ENCODE measurements at places on chromosomes 1 and 21.

- DNase-seq = no peak
Observed at GRCh38 chr1:5734996-5735395, 257.2 kb downstream of the NPHP4 start.

GRCh38 chr21:42220138-42220701, 1.3 kb downstream of the ABCG1 start:
- no peak for DNase-seq

- DNase-seq = no peak
Observed at GRCh38 chr1:164534863-164535610, 23.9 kb upstream of the PBX1 start.

DNA sequence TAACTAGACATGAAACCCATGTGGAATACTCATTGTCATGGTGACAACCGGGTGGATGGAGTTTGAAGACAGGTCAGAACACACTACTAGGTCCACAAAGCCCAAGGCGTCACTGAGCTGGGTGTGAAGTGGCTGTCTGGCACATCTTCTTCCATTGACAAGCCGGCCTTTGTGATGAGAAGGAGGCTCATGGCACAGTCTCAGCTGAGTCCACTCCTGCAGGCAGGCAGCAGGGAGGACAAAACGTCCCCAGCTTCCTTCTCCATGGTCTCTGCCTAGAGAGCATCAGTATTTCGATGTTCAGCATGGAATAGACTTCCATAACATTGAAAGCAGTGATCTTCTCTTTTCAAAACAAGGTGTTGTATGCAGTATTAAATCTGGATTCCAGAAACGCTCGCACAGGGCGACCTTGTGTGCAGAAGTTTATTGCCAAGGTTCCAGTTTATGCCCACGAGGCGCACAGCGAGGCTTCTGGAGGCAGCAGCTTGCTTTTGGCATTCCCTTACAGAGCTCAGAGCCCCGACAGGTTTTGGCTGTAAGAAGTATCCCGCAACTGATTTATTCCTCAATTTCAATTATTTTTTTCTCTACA, 104.2 kb downstream of the SIM2 start:
- DNase-seq = no peak

GRCh38 chr1:232174306-232174705, 455.6 kb downstream of the SIPA1L2 start:
- DNase-seq = no peak

DNA sequence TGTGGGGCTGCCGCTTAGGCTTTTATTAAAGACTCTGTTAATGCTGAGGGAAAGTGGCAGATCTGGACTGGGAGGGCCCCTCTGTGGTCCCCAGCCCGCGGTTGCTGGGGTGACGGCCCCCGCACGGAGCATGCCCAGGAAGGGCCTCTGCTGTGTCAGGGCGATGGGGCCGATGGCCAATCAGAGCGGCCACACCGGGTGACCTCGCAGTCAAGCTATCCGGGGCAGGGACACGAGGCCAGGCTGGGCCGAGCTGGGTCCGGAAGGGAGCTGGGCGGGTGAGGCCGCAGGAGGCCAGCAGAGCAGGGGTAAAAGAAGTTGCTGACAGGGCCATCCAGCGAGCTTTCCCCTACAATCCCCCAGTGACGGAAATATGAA, 145.1 kb downstream of the CASZ1 start:
- DNase-seq = no peak

- no peak for DNase-seq
Observed at GRCh38 chr1:239999170-239999569, 92.5 kb upstream of the FMN2 start.

DNA sequence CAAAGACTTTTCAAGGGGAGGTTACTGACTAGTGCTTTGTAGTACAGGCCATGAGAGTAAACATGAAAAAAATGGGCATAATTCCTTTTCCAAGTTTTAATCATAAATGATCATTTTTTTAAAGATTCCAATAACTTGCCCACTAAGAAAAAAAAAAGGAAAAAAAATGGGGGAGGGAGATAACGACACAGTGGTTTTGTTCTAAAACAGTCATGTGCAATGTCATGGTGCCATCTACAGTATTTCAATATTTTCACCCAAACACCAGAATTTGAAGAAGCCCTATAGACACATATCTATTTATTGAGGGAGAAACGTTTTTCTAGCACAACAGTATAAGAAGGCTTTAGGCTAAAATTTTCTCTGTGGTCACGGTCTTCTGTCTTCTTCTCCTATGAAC, 250.2 kb downstream of the LTN1 start:
- no peak for DNase-seq

GRCh38 chr1:228488125-228488817, 1.1 kb downstream of the RNF187 start:
- no peak for DNase-seq

GRCh38 chr1:117017648-117018047, 16.1 kb downstream of the CD101 start:
- DNase-seq = no peak

GRCh38 chr1:5915587-5916571, 76.3 kb downstream of the NPHP4 start:
- no peak for DNase-seq

DNA sequence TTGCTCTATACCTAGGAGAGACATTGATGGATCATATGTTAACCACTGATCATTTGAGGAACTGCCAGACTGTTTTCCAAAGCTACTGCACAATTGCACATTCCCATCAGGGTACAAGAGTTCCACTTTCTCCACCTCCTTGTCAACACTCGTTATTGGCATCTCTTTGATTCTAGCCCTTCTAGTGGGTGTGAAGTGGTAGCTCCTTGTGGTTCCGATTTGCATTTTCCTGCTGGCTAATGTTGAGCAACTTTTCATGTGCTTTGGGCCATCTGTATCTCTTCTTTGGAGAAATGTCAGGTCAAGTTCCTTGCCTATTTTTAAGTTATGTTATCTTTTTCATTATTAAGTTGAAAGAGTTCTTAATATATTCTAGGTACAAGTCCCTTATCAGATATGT, 90.1 kb downstream of the DMRTB1 start:
- no peak for DNase-seq

GRCh38 chr1:204992201-204992997, 50.6 kb upstream of the CNTN2 start:
- no peak for DNase-seq

DNA sequence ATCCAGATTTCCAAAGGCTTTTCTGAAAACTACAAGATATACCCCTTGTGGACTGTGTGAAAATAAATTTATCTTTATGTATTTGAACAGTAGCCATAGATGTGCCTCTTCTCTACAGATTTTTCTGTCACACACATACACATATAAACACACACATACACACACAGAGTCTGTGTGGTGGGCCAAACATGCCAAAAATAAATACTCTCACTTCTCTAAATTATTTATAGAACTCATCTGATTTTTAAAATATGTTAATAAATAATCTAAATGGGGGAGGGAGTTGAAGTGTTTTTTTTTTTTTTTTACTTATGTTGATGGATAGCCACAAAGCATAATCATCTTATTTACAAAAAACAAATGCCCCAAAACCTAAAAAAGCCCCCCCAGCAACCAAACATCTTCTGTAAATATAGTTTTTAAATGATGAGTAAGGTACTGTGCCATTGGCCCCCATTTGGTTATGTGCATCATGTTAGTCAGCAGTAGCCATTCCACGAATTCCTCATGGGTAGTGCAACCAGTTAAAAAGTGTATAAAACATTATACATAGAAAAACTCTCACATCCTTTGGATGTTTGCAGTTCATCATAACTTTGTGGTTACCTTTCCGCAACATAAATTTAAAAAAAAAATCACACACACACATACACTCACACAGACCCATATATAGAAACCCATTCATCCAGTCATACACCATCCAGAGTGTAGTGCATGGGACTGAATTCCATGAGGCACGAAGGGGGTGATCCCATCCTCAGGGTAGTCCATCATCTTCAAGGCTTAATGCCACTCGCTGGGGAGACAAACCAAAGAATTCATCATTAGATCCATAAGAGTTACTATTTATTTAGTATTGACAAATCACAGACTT, 8.2 kb upstream of the MAGOH start:
- DNase-seq = no peak

- DNase-seq = no peak
Observed at GRCh38 chr1:214895011-214895600, 187.4 kb upstream of the KCNK2 start.

- peak; percentile 33 for DNase-seq
Observed at GRCh38 chr1:181141431-181141910, 53.0 kb downstream of the IER5 start.

DNA sequence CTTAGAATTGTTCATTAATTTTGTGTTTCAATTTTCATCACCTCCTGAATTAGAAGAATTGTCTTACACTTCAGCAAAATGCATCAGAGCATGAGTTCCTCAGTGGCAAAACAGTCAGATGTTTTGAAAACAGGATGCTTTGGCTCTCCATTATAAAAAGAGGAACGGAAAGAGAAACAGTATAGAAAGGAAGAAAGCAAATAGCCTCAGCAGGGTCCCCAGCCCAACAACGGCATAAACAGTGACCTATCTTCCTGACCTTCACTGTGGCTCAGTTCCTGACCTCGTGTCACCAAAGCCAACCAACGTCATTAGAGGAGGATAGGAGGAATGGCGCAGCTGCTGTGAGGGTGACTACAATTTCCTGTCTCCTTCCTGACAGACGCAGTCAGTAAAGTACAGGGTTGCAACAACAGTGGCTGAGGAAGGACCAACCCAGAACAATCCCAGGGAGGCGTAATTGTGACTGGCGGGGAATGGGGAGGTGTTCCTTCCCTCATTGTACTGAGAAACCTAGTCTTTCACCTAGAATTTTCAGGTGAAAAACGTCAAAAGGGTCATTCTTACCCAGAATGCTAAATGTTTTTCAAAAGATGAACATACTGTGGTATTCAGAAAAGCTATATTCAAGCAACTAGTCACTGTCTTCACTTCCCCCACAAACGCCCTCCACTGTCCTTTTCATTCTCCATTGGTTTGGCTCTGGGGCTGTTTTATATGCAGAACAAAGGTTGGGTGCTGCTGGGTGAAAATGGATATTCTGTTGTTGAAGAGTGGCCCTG, 197.9 kb upstream of the SGIP1 start:
- DNase-seq = peak; percentile 14

DNA sequence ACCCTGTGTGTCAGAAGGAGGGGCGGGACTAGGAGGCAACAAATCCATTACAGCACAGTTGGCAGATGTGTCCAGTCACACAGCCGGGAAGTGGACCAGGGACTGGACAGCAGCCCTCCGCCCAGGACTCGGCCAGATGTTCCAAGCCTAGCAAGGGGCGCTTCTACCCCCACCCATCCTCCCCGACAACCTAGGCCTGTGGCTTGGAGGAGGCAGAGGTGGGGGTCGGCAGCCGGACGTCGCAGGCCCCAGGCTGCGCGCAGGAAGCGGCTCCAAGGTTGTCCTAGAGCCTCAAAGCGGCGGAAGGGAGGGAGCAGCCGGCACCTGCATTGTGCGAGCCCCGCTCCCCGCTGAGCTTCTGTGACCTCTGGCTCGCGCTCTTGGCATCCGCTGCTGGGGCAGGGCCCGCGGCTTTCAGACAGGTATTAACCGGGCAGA, 20.6 kb upstream of the MYCL start:
- DNase-seq = no peak

DNA sequence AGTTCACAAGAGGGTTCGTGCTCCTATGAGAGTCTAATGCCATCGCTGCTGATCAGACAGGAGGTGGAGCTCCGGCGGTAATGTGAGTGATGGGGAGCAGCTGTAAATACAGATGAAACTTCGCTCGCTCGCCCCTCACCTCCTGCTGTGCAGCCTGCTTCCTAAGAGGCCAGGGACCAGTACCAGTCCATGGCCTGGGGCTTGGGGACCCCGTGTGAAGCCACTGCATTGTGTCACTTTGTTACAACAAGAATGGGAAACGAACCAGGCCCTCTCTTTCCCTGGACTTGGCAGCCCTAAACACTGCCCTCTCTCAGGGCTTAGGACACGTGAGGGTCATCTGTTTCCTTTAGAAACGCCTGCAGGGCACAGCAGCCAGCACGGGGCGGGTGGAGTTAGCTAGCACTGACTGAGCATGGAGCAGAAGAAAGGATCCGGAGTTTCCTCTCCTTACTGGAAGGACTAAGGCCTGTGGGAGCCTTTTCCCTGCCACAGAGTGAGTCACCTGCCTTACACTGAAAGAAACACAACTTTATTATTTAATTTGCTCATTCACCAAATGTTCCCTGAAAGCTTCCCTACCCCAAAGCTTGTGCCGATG, 185.2 kb upstream of the TMEM51 start:
- no peak for DNase-seq

DNA sequence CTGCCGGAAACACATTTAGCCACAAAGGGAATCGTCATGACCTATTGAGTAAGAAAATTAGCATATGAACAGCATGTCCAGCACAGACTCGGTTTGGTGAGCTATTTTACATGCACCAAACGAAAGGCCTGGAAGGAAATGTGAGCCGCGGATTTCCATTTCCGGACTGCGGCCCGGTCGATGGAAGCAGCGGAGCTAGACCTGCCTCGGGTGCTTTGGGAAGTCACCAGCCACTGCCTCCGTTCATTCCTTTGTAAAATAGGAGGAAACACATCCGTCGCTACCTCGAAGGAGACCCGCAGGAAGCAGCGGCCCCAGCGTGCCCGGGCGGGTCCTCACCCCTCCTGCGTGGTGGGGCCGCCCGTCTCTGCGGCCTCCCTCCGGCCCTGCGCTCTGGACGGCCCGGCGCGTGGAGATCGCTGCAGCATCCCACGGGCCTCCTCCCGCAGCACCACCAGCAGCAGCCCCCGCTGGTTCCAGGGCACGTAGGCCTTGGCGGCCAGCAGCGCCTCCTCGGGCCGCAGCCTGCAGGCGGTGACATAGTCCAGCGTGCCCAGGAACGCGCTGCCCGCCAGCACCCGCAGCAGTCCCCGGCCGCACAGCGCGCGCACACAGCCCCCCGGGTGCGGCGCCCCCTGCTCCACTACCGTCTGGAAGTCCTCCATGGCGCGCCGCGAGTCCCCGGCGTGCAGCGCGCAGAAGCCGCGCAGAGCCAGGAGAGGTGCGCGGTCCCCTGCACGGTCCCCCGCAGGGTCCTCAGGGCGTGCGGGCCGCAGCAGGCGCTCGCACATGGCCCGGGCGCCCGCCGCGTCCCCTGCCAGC, 12.1 kb downstream of the TTC34 start:
- no peak for DNase-seq

GRCh38 chr21:34166468-34166867, 93.1 kb downstream of the MRPS6 start:
- DNase-seq = no peak

DNA sequence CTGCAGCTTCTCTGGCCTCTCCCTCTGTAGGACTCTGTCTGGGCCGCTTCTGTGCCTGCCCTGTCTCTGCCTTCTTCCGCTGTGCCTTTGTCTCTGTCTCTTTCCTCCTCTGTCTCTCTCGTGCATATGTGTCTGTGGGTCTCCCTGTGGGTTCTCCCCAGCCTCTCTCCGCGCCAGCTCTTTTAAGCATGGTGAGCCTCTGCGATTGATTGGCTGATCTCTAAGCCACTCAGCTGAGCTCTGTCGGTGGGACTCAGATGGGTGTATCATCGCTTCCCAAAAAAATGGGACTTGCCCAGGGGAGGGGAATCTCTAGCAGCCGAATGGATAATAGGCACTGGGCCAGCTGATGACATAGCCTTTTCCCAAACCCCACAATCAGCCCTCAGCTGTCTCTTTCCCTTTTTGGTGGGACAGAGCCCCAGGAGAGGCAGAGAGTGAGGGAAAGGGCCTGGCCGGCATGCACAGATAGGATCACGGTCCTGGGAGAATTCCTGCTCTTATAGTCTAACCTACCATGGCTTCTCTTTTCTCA, at the start of gene ADAMTS4:
TSS of gene ADAMTS4 (minus strand) at position 158 of the 535 bp plus-strand sequence. CDS start 427 bp downstream, outside the sequence.
- no peak for DNase-seq
